GM23248 (cell line): ENCODE measurements at places on chromosomes 2 and 18.

- no peak for DNase-seq
These were observed 216.2 kb upstream of the SLC35G4 start for GRCh38 chr18:11392980-11393885.

DNA sequence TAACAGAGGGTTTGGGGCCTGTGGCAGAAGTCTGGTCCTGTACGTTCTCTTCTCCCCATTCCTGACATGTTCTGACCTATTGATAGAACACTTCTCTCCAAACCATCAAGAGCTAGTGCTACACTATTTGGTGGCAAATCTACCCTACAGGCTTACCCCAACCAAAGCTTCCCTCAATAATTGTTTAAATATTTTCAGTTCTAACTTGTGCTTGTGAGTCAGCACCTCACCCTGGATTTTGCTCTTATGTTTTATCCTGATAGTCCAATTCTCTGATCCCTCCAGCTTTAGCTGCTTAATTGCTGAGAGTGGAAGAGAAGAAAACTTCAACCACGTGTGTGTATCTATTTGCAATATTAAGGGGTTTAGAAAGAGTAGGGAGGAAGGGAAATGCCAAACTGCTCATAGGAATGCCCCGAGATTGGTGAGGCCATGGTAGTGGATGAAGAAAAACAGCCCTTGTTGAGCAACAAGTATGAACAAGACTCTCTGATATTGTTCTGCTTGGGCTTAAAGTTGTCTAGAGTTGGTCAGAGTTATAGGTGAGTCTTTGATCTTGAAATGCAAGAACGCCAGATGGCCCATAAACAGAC is 67.8 kb upstream of the PARD3B start:
- peak; percentile 25 for DNase-seq

- DNase-seq: no peak
These were observed 20.1 kb upstream of the NAB1 start for GRCh38 chr2:190628591-190629319.

- no peak for DNase-seq
These were observed 73.1 kb upstream of the IL1R1 start for GRCh38 chr2:102069311-102069974.

GRCh38 chr2:134123332-134123731 is 130.5 kb upstream of the MGAT5 start:
- no peak for DNase-seq

DNA sequence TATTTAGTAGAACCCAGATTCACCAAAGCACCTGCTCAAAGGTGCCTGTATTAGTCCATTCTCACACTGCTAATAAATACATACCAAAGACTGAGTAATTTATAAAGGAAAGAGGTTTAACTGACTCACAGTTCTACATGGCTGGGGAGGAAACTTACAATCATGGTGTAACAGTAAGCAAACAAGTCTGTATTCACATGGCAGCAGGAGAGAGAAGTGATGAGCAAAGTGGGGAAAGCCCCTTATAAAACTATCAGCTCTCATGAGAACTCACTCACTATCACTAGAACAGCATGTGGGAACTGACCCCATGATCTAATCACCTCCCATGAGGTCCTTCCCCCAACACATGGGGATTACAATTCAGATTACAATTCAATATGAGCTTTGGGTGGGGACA is 28.0 kb upstream of the DDX18 start:
- peak; percentile 5 for DNase-seq

DNA sequence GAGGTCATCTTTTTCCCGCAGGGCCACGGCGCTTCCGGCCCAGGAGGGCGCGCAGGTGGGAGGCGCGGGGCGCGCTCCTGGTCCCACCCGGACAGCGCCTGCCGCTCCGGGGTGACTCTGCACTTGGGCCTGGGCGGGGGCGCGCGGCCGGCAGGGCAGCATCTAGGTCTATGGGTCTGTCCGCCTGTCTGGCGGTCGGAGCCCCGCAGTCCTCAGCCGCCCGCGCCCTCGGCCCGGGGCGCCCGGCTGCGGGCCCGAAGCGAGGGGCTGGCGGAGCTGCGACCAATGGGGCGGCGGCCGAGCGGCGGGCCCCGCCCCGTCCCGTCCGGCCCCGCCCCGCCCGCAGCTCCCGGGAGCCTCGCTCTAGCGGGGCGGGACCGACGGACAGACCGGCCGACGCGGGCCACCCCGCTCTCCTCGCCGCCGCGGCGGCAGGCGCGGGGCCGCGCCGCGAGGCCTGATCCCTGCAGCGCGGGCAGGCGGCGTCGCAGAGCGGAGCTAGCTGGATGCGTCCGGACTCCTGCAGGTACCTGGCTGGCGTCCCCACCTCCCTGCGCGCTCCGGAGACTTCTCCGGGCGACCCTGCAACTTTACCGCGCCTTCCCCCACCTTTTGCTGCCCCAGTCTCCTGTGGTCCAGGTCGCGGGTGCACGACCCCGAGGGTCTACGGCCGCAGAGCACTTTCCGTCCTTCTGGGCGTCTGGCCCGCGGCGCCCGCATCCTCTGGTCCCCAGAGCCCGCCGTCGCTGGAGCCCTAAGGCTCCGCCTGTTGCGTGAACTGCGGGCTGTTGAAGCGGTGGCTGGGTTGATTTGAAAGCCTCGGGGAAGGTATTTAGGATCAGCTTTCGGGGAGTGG is at the start of gene KCNS3:
Gene KCNS3 (plus strand): TSS at position 387 of the 856 bp plus-strand sequence. CDS start 52,342 bp downstream, outside the sequence.
- peak; percentile 78 for DNase-seq

DNA sequence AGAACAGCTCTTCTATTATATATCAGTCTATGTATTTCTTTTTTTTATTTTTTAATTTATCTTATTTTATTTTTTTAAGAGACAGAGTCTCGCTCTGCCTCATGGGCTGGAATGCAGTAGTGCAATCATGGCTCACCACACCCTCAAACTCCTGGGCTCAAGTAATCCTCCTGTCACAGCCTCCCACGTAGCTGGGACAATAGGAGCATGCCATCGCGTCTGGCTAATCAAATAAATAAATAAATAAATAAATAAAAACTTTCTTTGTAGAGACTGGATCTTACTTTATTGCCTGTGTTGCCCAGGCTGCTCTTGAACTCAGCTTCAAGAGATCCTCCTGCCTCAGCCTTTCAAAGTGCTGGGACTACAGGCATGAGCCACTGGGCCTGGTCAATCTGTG is 117.0 kb downstream of the RBMS1 start:
- DNase-seq: peak; percentile 67

- DNase-seq: no peak
These were observed 1146.6 kb upstream of the ZEB2 start for GRCh38 chr2:145666552-145666951.

GRCh38 chr2:23693606-23693951 is 233.3 kb downstream of the ATAD2B start:
- DNase-seq: no peak

GRCh38 chr2:134461511-134461910 is 207.6 kb downstream of the MGAT5 start:
- DNase-seq: peak; percentile 32

DNA sequence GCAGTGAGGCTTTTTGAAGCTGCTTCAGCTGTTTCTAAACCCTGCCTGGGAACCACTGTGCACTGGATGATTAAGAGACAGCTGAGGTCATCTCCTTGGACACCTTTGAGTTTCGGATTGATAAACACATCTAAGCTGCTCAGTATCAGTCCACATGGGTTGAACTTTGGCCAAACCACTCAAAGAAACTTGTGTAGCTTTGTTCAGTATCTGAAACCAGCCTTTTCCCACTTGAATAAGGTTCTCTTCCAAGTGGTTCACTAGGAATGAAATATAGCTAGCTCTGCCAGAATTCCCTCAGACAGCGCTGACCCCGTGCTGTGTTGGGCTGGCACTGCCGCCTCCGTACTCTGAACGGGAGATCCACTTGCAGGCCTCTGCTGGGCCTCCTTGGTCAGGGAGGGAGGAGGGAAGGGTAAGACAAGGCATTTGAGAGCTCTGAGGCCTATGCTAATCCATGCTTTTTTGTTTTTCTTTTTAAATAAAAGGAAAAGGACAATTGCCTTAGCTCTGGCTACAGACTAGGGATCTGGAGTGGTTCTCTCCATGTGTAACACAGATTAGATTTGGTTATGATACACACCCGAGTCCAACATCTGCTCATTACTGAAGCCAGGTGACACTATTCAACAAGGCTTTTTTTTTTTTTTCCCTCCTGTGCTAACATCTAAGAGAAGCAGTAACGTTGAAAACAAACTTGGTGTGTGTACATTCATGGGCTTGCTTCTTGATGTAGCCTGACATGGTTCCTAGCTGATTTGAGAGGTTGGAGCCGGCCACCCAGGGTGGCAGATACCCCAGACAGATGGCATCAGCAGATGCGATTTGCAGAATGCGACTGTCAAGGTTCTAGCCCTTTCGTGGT is 67.7 kb downstream of the NCK2 start:
- DNase-seq: peak; percentile 32

DNA sequence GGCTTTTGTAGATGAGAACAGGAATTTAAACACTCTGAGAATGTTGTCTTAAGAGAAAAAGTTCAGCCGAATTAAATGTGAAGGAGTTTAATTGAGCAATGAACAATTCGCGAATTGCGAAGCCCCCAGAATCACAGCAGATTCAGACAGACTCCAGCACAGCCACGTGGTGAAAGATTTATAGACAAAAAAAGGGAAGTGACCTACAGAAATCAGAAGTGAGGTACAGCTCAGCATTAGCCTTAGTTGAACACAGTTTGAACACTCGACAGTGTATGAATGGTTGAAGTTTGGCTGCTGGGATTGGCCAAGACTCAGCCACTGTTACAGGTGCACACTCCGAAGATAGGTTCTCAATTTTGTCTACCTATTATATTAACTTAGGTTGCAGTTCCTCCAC is 264.0 kb upstream of the CHST9 start:
- no peak for DNase-seq

DNA sequence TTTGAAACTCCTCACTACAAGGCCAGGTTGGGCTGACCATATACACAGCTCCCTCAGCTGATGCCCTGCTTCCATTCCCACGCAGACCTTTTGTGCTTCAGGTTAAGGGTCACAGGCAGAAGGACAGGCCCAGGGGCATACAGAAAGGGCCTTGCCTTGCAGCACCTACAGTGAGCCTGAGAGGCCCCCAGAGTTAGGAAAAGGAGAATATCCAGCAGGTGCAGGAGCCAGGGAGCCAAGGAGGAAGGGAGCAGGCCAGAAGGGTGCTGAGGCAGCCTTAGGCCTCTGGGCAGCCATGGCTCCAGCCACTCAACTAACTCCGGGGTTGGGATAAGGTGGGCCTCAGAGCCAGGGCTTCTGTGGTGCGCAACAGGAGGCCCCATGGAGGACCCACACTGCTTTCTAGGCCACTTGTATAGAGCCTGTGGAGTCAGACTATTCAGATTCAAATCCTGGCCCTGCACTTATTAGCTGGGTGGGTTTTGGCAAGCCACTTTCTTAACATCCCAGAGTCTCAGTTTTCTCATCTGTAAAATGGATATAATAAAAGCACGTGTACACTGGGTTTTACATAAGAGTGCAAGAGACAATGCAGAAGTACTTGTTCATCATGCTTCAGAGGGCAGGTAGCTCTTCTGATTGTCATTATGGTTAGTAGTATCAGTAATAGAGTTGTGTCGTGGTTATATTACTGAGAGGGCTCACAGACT is 214.6 kb upstream of the HAAO start:
- no peak for DNase-seq
